Heart left ventricle (tissue), 16 donors: ENCODE measurements at places on chromosomes 11 and 22. TPM values are rescaled to one million over a fixed set of nuclear protein-coding genes. Genes with fewer than 3 reads are reported as not detected.

Gene IGSF9B
- 52.3 TPM for total RNA-seq

Gene GGT1
- 1.3 TPM for total RNA-seq

GRCh38 chr11:102064316-102064715 lies 17.1 kb downstream of the CFAP300 start:
- H3K27me3 ChIP-seq, result no peaks in the 10 kb centered on the region
- DNase-seq, result no peak
- H3K4me3 ChIP-seq, result no peak overlapping the region
- H3K4me1 ChIP-seq, result no peaks in the 10 kb centered on the region

- no peaks in the 10 kb centered on the region for H3K36me3 ChIP-seq
- H3K4me1 ChIP-seq, result peaks cover 33% of the 10 kb centered on the region
- DNase-seq, result peak; percentile 87
- no peaks in the 10 kb centered on the region for H3K27me3 ChIP-seq
- H3K27ac ChIP-seq, result no peak overlapping the region
Observed at GRCh38 chr11:73393479-73394415, 17.5 kb downstream of the RELT start.

- no peaks in the 10 kb centered on the region for H3K4me1 ChIP-seq
- DNase-seq, result no peak
- H3K36me3 ChIP-seq, result no peaks in the 10 kb centered on the region
- no peak overlapping the region for H3K27ac ChIP-seq
- no peaks in the 10 kb centered on the region for H3K27me3 ChIP-seq
Observed at GRCh38 chr11:99160447-99160846, 139.7 kb downstream of the CNTN5 start.

DNA sequence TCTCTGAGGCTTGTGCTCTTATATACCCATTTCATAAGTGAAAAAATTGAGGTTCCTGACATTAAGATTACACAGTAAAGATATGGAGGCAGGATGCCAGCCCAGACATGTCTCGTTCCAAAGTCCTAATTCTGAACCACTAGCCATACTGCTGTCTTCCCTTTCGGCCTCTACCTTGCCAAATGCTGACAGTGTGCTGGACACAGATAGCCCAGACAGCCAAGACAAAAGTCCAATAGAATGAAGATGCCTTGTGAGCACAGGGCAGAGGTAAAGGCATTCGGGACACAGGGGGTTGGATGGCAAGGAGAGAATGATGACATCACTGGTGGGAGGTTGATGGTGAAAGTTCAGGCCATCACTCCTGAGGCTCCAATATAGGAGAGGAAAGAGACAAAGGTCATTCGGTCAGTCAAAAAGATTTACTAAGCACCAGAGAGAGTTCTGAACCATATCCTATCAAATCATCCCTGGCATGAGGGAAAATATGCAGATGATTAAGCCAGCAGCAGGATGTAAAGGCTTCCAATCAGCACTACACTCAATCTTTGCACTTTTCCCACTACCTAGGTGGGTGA lies 174.0 kb upstream of the MTMR2 start:
- DNase-seq, result no peak
- peak overlapping the region; percentile 47 for H3K27ac ChIP-seq
- H3K4me3 ChIP-seq, result no peak overlapping the region
- H3K27me3 ChIP-seq, result no peaks in the 10 kb centered on the region
- H3K4me1 ChIP-seq, result no peaks in the 10 kb centered on the region
- H3K36me3 ChIP-seq, result peaks cover 3% of the 10 kb centered on the region
